ENCODE measurements at places on chromosomes 1 and 21.

DNA sequence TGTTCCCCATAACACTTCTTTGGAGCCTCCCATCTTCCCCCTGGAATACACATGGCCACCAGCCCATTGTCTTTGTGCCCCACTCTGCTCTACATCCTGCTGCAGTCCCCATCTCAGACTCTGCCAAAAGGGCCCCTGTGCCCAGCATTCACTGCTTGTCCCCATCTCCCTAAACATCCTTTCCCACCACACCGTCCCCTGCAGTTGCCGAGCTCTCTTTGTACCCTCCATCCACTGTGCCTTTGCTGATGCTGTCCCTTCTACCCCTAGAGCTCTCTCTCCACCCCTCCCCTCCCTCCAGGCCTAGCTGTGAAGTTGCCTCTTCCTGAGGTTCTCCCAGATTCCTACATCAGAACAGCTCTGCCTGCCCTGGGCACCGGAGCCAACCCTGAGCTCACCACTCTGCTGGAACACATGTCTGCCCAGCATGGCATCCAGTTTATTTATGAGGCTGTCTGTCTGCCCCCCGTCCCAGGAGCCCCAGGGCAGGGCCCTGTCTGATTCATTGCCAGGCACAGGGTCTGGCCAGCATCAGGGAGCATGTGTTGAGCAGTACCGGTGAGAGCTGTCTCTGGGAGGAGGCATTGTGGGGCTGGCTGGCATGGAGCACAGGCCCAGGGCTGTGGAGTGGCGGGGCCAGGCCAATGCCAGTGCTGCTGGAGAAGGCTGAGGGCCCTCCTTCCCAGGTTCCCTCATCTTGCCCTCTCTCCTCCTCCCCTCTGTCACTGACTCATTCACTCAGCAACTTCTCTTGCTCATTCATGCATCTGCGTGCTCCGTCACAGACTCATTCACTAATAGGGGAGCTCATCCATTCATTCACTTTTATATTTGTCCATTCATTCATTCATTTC, 28.8 kb downstream of the EDN2 start:
- no peak for DNase-seq

DNA sequence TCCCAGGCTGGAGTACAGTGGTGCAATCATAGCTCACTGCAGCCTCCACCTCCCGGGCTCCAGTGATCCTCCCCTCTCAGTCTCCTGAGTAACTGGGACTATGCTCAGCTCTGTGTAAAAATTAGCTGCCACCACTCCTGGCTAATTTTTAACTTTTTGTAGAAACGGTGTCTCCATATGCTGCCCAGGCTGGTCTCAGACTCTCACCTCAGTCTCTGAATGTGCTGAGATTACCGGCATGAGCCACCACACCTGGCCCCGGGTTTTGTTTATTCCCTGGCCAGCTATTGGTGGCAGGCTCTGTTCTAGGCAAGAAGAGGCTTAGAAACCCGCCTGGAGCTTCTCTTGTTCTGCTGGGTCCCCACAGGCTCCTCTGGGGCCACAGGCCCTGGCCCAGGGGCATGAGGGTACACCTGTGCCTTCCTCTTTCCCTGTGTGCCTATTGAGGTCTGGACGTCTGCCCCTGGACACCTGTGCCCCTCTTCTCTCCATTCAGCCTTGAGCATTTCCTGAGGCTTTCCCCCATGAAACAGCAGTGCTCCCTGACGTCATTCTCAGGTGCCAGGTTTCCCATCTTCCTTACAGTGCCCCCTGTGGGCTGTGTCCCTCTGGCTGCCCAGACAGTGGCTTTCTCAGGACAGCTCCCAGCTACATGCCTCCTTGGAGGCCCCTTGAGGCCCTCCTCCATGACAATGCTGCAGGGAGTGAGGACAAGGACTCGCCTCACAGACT, 57.5 kb downstream of the PCP4 start:
- no peak for DNase-seq

- no peak for DNase-seq
These were observed 86.4 kb upstream of the IGSF21 start for GRCh38 chr1:18021242-18021641.

DNA sequence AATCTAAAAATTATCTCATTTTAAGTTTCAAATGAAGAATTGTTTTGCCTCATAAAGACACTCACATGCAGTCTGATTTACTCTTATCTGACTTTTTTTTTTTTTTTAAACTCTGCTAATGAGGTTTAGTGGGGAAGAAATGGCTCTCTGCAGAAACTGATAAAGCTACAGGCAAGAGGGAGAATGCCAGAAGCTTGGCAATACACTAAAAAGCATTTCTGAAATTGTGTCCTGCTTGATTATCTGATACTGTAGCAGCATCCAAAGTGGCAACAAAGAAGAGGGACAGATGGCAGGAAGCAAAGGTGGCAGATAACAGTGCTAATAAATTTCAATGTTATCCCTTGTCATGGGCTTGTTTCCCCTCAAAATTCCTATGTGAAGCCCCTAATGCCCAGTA, 1744.9 kb downstream of the NCAM2 start:
- DNase-seq: no peak

- no peak for DNase-seq
These were observed 59.2 kb downstream of the NPHP4 start for GRCh38 chr1:5933050-5933449.

DNA sequence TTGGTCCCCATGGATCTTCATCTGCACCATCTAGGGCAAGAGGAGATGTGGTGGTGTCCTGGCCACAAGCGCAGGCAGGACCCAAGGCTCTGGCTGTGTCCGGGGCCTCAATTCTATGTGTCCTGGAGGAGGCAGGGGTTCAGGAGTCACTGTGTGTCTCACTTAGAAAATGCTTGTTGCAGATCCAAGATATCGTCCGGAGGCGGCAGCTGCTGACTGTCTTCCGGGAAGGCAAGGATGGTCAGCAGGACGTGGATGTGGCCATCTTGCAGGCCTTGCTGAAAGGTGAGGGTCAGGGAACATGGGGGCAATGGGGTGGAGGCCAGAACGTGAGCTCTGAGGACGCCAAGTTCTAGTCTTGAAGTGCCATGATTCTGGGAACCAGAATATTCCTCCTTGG, 29.1 kb downstream of the TRPM2 start:
- DNase-seq: no peak

DNA sequence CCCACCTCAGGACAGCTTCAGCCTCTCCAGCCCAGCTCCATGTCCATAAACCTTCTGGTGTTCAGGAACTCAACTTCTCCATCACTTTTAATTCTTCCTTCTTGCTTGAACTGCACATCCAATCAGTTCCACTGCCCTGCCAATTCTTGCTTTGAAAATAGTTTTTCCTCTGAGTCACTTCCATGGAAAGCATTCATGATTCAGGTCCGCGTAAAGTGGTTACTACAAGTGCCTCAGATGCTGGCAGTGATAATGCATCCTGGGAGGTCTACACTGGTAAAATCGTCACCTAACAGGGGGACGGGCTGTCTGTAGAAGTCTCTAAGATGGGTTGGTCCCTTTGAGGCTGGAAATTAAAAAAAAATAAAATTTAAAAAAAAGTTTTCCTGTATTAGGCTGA, 25.9 kb upstream of the RCAN1 start:
- no peak for DNase-seq

GRCh38 chr1:114320586-114320985, 166.9 kb upstream of the SYT6 start:
- no peak for DNase-seq

Data from NCI-H1417 (cell line).